NCI-H2081 (cell line): ENCODE measurements at places on chromosomes 16 and 17.

- no peak for DNase-seq
These were observed 99.0 kb downstream of the BMERB1 start for GRCh38 chr16:15533386-15533785.

- no peak for DNase-seq
These were observed 50.6 kb downstream of the RNF112 start for GRCh38 chr17:19461681-19462080.

- no peak for DNase-seq
These were observed 112.2 kb downstream of the VPS53 start for GRCh38 chr17:602436-602835.

GRCh38 chr17:37286430-37286829 is 89.4 kb upstream of the C17orf78 start:
- no peak for DNase-seq

DNA sequence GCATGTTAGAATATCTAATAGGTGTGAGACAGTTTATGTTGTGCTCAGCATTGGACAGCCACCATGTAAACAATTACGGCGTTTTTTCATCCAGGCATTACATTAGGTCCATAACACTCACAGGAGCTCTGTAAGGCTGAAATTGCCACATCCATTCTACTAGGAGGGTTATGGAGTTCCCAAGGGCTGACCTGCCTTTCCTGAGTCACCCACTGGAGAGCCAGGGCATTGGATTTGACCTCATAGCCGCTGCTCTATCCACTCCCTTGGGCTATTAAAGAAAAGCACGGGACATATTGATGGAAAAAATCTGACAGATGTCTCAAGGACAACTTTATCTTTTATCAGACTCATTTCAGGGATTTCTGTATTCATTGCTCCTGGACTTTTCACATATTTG is 306.3 kb upstream of the HSBP1 start:
- DNase-seq, result no peak

- no peak for DNase-seq
These were observed 29.4 kb upstream of the PRKCA start for GRCh38 chr17:66272811-66273585.

GRCh38 chr16:65598621-65599020 is 476.8 kb upstream of the CDH11 start:
- DNase-seq, result no peak

- DNase-seq, result no peak
These were observed 15.1 kb downstream of the NOD2 start for GRCh38 chr16:50708373-50709060.

GRCh38 chr16:50940275-50940854 is 198.5 kb downstream of the CYLD start:
- DNase-seq, result peak; percentile 2

- no peak for DNase-seq
These were observed 180.0 kb downstream of the CHD9NB start for GRCh38 chr16:52872731-52873130.

DNA sequence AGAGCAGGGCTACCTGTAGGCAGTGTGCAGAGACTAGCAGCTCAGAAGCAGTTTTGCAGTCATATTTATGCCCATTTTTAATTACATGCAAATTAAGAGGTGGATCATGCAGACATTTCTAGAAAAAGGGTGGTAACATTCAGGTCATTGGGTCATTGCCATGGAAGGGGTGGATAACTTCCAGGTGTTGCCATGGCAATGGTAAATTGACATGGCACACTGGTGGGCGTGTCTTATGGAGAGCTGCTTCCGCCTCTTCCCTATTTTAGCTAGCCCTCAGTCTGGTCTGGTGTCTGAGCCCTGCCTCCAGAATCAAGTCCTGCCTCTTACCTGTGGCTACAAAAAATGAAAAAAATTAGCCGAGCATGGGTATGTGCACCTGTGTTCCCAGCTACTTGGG is 2.8 kb upstream of the DNAI2 start:
- no peak for DNase-seq

GRCh38 chr17:64022611-64023063 is 2.2 kb upstream of the ICAM2 start:
- no peak for DNase-seq

DNA sequence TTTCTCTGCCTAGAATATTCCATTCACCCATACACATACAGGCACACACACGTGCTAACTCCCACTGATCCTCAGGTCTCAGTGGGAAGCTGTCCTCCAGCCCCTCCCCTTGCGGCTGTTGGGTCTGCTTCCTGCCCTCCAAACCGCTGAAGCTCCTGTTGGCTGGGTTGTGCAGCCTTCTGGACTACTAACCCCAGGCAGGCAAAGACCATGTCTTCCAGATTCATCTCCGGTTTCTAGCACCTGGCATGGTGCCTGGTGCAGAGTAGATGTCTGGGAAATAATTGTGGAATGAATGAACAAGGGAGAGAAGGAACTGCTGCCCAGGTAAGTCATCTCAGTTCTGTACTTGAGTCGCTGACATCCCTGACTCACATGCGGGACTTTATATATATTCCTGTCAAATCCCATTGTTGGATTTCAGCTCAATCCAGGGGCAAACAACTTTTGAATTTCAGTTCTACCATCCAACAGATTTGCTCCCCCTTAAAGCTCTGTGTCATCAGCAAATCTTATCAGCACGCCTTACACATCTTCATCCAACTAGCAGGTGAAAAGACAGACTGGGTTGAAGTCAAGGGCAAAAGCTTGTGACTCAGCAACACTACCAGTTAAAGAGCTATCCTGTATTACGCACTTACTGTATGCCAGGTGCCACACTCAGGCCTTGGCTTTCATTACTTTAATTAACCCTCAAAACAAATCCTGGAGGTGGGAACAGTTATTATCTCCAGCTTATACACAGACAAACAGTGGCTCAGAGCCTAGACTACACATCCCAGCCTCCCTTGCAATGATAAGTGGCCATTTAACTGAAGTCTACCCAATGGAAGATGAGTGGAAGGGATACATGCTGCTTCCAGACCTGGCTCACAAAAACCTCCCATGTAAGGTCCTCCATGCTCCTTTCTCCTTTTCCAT is 51.1 kb downstream of the SRCIN1 start:
- DNase-seq, result peak; percentile 90

DNA sequence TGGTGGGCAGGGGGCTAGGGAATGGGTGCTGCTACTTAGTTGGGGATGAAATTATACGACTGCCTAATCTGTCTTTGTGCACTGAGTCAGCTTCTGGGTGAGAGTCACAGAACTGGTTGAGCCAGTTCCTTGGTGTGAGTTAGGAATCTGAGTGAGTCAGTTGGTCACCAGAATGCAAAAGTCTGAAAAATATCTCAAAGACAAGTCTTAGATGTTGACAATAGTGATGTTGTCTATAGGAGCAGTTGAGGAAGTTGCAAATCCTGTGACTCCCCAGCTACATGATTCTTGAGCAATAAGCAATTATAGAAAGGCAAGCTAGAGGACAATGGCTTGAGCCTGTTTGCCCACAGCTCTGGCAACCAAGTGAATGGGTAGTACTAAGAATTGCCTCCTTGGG is 399.2 kb downstream of the CNTNAP4 start:
- DNase-seq, result no peak

DNA sequence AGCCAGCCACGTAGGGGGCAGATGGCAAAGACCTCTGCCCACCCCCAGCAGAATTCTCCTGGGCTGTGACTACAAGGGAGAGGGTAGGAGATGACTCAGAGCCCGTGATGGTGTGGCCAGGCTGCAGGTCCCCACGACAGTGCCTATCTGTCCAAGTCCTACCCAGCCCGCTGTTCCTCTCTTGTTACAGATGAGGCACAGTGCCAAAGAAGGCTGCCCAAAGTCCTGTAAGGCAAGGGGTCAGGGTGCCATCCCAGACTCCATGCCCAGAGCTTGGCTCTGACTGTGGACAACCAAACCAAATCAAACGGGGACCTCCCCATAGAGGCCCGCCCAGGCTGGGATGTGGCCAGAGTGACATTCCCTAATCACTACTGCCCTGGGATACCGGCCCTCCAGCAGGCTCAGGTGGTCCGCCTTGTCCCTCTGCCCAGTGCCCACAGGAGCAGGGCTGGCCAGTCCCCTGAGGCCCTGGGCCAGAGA is 12.6 kb upstream of the BCAR1 start:
- no peak for DNase-seq

GRCh38 chr17:40092581-40092980 is 7.8 kb downstream of the NR1D1 start:
- no peak for DNase-seq

DNA sequence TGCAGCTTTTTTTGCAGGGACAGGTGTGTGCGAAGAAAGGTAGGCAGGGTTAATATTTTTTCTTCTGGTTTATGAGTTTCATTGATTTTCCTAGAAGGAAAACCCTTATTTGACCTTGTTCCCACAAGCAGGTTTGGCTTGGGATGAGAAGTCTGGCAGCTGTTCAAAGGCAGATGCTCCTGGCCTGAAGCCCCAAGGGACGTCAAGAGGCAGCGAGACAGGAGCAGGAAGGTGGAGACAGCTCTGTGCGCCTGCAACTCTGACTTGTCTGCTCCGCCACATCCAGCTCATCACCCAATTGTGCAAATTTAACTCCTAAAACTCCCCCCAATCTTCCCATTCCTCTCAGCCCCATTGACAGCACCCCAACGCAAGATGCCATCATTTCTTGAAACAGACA is 136.8 kb upstream of the XYLT1 start:
- no peak for DNase-seq
